ENCODE measurements at places on chromosomes 3 and 15.
A peak's percentile ranks its signal among the peaks of the same experiment; 100 is the strongest.

DNA sequence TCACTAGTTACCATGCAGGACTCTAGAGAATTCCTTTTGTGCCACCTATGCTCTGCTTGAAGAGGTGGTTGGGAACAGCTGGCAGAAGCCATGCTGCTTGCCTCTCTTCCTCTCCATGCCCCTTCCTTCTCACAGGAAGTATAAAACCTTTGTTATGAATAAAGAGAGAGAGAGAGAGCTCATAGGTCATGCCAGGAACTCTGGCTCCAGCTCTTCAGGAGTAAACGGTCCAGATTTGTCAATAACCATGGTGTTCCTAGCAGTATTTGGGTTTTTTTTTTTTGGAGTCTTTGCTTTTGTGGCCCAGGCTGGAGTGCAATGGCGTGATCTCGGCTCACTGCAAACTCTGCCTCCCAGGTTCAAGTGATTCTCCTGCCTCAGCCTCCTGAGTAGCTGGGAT lies 97.7 kb upstream of the SLC4A7 start:
- no peak for DNase-seq

DNA sequence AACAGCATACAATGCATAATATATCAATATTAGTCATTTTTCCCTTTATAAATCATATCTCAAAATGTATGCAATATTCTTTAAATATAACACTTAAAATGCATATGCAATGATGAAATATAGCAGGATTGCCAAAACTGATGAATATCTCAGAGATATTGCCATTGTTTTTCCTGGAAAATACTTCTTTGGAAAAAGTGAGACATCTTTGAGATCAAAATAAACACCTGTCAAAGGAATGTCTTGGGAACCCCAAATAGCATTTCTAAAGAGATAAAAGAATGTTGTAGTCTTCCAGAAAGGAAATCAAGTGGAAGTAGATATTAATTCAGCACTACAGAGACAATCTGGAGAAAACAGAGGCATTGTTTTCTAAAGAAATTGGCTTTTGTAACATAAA lies 457.8 kb upstream of the UBE2E2 start:
- DNase-seq: no peak

- DNase-seq: no peak
Observed at GRCh38 chr3:16923112-16923511, 38.4 kb downstream of the PLCL2 start.

GRCh38 chr15:40364251-40364650 lies 6.2 kb downstream of the DISP2 start:
- no peak for DNase-seq

- DNase-seq: peak; percentile 13
Observed at GRCh38 chr3:149898771-149899170, 71.9 kb downstream of the PFN2 start.

DNA sequence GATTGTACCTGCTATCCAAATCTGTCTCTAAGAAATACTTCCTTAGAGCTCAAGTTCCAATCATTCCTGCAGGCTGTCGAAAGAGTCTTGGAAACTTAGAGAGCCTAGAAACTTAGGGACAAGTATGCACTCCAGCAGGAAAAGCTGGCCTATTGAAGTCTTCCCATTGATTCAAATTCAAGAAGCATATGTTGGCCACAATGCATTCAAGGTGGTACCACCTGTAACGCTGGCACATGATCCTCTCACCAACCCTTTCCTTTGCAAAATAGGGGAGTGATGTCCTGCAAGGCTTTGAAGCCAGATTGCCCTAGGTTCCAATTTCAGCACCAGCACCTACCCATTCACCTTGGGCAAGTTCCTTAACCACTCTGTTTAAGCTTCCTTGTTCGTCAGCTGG lies 6.0 kb downstream of the ADAMTS9 start:
- DNase-seq: no peak

Data from SW 1271 (cell line).